ENCODE measurements at places on chromosomes 2 and 18.

- peaks cover 13% of the 10 kb centered on the region for H3K36me3 ChIP-seq
- no peak overlapping the region for H3K4me3 ChIP-seq
- no peak for DNase-seq
- no peaks in the 10 kb centered on the region for H3K27me3 ChIP-seq
- peaks cover 11% of the 10 kb centered on the region for H3K4me1 ChIP-seq
- no peak overlapping the region for H3K27ac ChIP-seq
Observed at GRCh38 chr2:108835040-108835439, 48.5 kb downstream of the CCDC138 start.

DNA sequence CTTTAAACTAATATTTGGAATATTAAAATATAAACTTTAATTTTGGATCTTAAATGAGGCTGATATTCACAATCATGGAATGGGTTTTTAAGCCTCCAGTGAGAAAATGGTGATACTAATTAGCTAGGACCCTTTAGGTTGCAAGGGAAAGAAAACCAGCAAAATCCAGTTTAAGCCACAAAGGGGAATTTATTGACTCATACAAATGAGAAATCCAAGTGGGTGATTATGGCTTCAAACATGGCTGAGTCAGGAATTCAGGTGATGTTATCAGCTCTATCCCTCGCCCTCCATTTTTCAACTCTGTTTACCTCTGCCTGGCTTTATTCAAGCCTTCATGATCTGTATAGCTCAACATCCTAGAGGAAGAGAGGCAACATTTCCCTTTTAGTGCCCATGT is 75.3 kb upstream of the DLX2 start:
- H3K27ac ChIP-seq: no peak overlapping the region
- peaks cover 28% of the 10 kb centered on the region for H3K4me1 ChIP-seq
- no peaks in the 10 kb centered on the region for H3K36me3 ChIP-seq
- H3K4me3 ChIP-seq: no peak overlapping the region
- H3K27me3 ChIP-seq: peaks cover 4% of the 10 kb centered on the region

GRCh38 chr2:144694456-144694855 is 174.5 kb upstream of the ZEB2 start:
- peaks cover 2% of the 10 kb centered on the region for H3K27me3 ChIP-seq
- DNase-seq: no peak
- no peak overlapping the region for H3K27ac ChIP-seq
- no peaks in the 10 kb centered on the region for H3K36me3 ChIP-seq

GRCh38 chr18:28267878-28268625 is 91.1 kb upstream of the CDH2 start:
- no peak for DNase-seq
- H3K27me3 ChIP-seq: no peaks in the 10 kb centered on the region
- no peak overlapping the region for H3K27ac ChIP-seq
- H3K4me3 ChIP-seq: no peak overlapping the region

DNA sequence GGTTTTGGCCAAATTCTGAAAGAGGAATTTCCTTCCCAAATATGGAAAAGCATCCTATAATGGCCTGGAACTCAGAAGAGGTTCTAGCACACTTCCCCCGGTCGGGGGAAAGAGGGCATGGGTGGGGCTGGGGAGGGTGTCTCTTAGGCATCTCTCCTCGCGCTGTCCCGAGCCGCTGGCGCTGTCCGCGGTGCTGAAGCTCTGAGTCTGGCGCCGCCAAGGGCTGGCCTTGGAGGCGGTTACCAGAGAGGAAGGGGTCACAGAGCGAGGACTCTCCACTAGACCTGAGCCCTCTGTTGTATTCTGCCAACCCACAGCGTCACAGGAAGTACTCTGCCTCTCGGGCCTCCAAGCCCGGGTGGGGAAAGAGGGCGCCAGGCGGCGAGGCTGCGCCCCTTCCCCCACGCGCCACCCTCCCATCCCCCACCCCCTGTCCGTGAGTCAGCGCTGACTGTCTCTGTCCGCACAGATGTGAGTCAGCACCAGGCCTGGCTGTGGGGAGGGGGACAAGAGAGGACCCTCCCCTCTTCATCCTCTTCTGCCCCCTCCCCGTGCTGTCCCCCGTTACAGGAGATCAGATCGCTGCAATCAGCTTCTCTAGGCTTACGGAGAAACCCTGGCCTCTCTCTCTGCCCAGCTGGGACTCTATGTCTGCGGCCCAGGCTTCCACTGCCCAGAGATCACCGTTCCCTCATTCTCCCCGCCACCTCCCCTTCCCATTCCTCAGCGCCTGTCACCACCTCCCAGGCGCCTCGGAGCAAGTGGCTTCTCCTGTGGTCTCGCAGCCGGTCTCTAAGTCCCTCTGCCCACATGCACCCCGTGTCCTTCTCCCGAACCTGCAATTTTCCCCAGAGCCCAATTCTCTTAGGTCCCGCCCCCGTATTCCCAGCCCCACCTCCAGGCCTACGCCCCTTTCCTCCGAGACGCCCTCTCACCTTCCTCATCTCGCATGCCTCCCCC is 779 bp downstream of the PTPRN start:
- H3K27me3 ChIP-seq: peaks cover 41% of the 10 kb centered on the region
- H3K36me3 ChIP-seq: no peaks in the 10 kb centered on the region
- H3K4me3 ChIP-seq: no peak overlapping the region
- H3K27ac ChIP-seq: no peak overlapping the region

GRCh38 chr18:46046126-46046525 is 25.9 kb downstream of the PSTPIP2 start:
- peaks cover 25% of the 10 kb centered on the region for H3K4me1 ChIP-seq
- no peak overlapping the region for H3K4me3 ChIP-seq
- no peak overlapping the region for H3K27ac ChIP-seq
- DNase-seq: no peak

- H3K27me3 ChIP-seq: peaks cover 20% of the 10 kb centered on the region
- no peaks in the 10 kb centered on the region for H3K36me3 ChIP-seq
- DNase-seq: no peak
- no peak overlapping the region for H3K4me3 ChIP-seq
- peaks cover 17% of the 10 kb centered on the region for H3K4me1 ChIP-seq
- H3K27ac ChIP-seq: no peak overlapping the region
Observed at GRCh38 chr2:38092196-38092902, 16.4 kb upstream of the CYP1B1 start.

DNA sequence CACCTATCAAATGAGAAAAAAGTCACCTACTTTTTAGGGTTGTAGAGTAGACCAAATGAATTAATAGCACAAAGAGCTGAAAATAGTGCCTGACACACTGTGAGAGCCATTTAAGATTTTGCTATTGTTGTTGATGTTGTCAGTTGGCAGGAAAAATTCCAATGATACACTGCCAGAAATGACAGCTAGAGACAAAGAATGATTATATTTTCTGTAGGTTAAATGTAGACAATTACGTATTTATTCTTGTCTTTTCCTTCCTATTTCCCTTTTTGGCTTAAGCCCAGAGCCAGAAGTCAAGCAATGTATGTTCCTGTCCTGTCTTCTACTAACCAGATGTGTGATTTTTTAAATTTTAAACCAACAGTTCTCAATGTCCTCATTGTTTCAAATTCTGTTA is 17.2 kb downstream of the NRXN1 start:
- H3K27ac ChIP-seq: no peak overlapping the region
- H3K36me3 ChIP-seq: no peaks in the 10 kb centered on the region
- no peaks in the 10 kb centered on the region for H3K27me3 ChIP-seq
- H3K4me3 ChIP-seq: no peak overlapping the region

DNA sequence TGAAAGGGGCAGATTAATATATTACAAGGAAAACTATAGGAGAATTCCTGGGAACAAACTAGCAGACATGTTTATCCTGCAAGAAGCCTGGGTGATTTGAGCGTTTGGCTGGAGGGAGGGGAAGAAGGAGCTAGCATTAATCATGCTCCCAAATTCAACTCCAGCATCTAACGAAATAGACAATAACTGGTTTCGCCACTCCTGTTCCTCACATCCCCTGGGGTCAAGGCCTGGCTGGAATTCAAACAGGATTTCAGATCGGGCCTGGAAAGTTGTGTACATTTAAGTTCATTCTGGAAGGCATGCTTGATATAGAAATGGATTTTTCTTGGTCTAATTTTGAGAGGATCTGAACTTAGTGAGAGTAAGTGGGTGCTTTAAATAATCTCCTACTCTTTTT is 126.1 kb upstream of the CTAGE1 start:
- no peaks in the 10 kb centered on the region for H3K27me3 ChIP-seq
- H3K4me3 ChIP-seq: no peak overlapping the region
- no peaks in the 10 kb centered on the region for H3K36me3 ChIP-seq
- peaks cover 2% of the 10 kb centered on the region for H3K4me1 ChIP-seq
- no peak for DNase-seq

- no peaks in the 10 kb centered on the region for H3K4me1 ChIP-seq
- no peak overlapping the region for H3K27ac ChIP-seq
- H3K36me3 ChIP-seq: no peaks in the 10 kb centered on the region
- H3K4me3 ChIP-seq: no peak overlapping the region
- no peak for DNase-seq
- no peaks in the 10 kb centered on the region for H3K27me3 ChIP-seq
Observed at GRCh38 chr18:28715206-28715605, 538.3 kb upstream of the CDH2 start.

DNA sequence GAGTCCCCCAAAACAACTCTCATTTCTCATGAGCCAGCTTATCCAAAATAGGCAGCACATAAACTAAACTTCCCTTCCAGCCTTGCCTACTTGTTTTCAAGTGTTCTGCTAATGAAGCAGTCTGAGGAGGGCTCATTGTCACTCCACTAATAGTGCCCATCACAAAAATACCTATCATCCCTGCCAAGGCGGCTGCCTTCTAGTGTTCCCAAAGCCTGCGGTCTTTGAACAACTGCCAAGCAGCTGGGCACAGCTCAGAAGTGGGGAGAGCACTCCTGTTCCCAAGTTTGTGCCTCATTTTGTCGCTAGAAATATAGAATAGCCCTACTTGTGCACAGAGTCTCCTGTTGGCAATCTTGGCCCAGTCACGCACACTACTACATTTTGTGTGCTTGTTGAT is 50.3 kb downstream of the DTNA start:
- H3K4me3 ChIP-seq: no peak overlapping the region
- H3K4me1 ChIP-seq: no peaks in the 10 kb centered on the region
- no peak overlapping the region for H3K27ac ChIP-seq
- H3K27me3 ChIP-seq: peaks cover 7% of the 10 kb centered on the region
- no peak for DNase-seq
- no peaks in the 10 kb centered on the region for H3K36me3 ChIP-seq

DNA sequence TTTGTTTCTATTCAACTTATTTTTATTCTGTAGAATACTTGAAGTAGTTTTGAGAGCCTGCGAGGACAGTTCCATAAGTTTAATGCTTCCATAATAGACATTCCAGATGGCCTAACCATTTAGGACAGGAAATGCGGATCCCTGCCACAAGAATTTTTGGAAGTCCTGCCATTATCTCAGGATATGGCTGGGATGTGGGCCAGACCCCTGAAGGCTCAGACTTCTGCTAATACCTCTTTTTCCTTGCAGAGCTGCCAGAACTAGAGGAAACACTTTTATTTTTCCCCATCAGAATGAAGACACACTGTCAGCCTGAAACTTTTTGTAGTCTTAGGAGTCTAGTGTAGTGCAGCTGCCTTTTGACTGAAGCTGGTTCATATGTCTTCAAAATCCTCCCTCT is 806.5 kb downstream of the TDRD15 start:
- H3K4me1 ChIP-seq: no peaks in the 10 kb centered on the region
- no peaks in the 10 kb centered on the region for H3K36me3 ChIP-seq
- no peak overlapping the region for H3K27ac ChIP-seq
- H3K4me3 ChIP-seq: no peak overlapping the region
- no peaks in the 10 kb centered on the region for H3K27me3 ChIP-seq
- DNase-seq: no peak

DNA sequence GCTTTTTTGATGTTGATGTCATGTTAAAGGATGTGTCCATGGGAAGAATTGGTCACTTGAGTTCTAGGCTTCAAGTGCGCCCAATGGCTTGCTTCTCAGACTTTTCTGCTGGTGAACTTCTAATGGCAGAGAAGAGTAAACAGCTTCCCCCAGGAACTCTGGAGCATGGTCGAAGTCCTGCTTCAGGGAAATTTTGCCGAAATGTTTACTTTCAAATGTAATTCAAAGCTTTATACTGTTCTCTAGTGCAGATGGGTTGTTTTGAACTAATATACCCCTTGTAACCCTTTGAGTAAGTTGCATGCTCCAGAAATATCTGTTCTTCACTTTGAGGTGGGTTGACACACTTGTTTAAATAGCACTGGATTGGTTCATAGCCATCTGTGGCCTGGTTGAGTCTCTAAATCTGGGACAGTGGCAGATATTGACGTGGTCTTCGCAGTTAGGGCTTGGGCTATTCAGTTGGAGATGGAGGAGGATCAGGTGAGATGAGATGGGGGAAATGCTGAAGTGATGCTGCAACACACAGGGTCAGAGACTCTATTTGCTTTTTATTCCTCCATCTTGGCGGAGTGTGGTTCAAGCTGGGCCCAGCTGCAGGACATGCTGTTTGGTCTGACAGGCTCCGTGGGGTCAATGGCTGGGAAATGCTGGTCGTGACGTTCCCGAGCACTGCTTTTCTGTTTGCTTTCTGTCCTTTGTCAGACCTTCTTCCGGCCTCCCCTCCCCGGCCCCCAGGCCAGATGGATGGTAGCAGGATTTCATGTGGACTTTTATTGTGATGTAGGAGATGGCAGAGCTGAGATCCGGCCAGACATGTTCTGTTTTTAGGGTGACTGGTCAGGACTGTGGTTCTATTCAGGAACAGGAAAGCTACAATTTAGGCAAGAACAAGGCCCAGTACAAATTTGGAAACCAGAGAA is 35.9 kb downstream of the MYO1B start:
- H3K27me3 ChIP-seq: no peaks in the 10 kb centered on the region
- no peaks in the 10 kb centered on the region for H3K4me1 ChIP-seq
- no peak overlapping the region for H3K4me3 ChIP-seq
- DNase-seq: no peak

- peaks cover 7% of the 10 kb centered on the region for H3K4me1 ChIP-seq
- H3K36me3 ChIP-seq: no peaks in the 10 kb centered on the region
- H3K4me3 ChIP-seq: no peak overlapping the region
Observed at GRCh38 chr2:160060297-160060696, 2.1 kb downstream of the PLA2R1 start.

GRCh38 chr18:54957296-54957832 is 1.9 kb downstream of the CCDC68 start:
- H3K27ac ChIP-seq: no peak overlapping the region
- no peak overlapping the region for H3K4me3 ChIP-seq
- no peaks in the 10 kb centered on the region for H3K36me3 ChIP-seq
- no peak for DNase-seq
- peaks cover 41% of the 10 kb centered on the region for H3K27me3 ChIP-seq
- peaks cover 2% of the 10 kb centered on the region for H3K4me1 ChIP-seq

- H3K27ac ChIP-seq: no peak overlapping the region
- H3K4me3 ChIP-seq: no peak overlapping the region
- H3K27me3 ChIP-seq: no peaks in the 10 kb centered on the region
- peaks cover 3% of the 10 kb centered on the region for H3K4me1 ChIP-seq
- no peaks in the 10 kb centered on the region for H3K36me3 ChIP-seq
Observed at GRCh38 chr2:132891498-132891897, 221.5 kb upstream of the LYPD1 start.

Data from activated CD8-positive, alpha-beta T cell treated with anti-CD3 and anti-CD28 coated beads, Interleukin-2, amount 10 ng/mL, durations not matched to agents 7 days and 5 days (primary cell).